ENCODE measurements at places on chromosomes 5 and 9.

- no peak for DNase-seq
These were observed 223.5 kb downstream of the ROR2 start for GRCh38 chr9:91726406-91727100.

- no peak for DNase-seq
These were observed 42.0 kb upstream of the UNC5A start for GRCh38 chr5:176768174-176768970.

GRCh38 chr5:56480078-56480704 is 247.1 kb upstream of the ANKRD55 start:
- no peak for DNase-seq

DNA sequence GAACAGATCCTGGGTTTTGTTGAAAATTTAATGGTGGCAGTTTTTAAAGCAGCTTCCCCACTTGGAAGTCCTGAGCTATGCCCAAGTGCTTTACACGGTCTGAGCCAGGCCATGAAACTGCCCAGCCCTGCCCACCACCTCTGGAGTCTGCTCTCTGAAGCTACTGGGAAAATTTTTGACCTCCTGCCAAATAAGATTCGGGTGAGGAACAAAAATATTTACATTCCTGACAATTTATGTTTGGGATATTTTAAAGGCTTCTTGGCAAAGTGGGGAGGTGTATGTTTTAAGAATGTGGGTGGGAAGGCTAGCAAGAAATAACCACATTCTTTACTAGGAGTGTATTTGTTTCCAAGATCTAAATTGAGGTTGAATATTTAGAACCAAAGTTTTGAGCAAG is 50.0 kb downstream of the HACD4 start:
- DNase-seq = no peak

DNA sequence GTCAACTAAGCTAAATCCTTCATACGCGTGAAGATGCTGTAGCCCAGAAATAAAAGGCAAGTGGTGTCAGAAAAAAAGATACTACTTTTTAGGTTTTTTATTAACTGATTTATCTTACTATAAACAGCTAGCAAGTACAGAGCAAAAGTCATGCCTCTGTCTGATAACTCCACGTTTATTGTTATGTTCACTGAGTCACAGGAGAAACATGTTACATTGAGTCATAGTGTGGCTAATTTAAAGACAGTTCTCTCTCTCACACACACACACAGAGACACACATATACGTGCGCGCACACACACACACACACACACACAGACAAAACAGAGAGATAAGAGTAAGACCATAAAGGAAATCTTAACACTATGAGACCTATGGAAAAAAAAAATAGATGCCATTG is 770.0 kb upstream of the CDH10 start:
- DNase-seq = no peak

DNA sequence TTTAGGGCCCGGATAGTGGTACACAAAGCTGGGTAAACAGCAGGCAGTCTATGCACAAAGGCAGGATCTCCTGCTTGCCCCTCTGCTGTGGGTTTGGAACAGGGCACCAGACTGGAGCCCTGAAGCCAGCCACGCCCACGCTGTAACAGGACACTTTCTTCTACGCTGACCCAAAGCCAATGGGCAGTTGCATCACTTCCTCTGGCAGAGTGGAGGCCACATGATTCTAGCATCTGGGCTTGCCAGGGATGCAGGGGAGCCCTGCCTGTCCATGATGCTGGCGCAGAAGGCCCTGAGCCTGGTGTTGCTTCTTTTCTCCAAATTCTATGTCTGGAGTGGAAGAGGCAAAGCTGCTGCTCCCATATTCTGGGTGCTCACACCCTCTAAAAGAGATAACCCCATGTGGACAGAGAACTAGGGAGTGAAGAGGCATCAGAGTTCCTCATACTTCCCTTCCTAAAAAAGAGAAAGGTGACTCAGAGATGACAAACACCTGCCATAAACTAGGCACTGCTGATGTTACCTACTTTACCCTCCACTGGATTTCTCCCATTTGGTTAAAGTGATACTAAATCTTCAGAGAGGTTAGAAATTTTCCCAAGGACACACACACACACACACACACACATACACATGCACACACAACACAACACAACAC is 260.3 kb upstream of the KLF4 start:
- peak; percentile 83 for DNase-seq

DNA sequence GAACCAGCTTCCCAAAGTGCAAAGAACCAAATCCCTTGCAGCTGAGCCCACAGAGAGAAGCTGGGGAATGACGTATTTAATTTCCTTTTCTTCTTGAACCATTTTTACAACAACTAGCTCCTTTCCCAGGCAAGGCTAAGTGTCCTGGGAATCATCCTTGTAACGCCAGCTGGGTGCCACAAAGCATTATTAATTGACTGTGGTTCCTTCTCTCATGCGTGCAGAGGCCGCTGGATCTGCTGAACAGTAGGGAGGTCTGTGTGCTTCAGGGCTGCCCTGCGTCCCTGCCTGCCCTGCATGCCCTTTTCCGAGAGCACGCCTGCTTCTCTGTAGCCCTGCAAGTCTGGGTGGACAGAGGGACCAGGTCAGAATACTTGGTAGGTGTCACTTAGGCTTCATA is 124.1 kb upstream of the OTULINL start:
- no peak for DNase-seq

DNA sequence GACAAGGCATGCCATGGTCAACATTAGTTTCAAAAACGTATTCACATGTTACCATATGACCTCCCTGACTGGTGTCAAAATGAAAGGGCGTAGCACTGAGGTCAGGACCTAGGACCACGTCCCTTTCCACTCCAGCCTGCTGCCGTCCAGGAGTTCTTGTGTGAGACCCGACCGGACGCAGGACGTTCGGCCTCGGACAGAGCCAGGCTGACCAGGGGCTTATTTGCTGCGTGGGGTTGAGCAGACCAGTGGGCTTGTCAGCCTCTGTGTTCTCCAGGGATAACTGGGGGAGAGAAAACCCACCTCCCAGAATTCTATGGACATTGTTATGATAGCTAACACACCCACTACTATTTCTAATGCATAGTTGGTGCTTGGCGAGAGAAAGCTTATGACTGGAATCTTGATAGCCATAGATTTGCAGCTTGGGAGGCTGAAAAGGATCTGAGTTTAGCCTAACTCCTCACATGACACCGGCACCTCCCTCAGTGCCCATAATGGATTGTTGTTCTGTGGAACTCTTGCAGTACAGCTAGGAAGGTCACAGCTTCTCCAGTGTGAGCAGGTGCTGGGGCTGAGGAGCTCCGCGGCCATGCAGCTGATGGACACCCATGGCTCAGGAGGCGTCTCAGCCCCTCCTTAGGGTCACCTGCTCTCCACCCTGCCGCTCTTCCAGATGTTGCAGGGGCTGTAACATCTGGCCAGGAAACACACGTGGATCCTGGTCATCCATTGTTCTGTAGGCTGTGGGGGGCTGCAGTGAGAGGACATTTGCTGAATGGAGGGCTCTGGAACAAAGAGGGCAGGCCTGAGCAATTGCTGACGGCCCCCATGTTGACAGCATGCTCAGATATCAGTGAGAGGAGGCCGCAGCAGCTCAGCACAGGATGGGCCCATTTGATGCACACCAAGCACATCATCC is 368.4 kb downstream of the IRX2 start:
- no peak for DNase-seq

DNA sequence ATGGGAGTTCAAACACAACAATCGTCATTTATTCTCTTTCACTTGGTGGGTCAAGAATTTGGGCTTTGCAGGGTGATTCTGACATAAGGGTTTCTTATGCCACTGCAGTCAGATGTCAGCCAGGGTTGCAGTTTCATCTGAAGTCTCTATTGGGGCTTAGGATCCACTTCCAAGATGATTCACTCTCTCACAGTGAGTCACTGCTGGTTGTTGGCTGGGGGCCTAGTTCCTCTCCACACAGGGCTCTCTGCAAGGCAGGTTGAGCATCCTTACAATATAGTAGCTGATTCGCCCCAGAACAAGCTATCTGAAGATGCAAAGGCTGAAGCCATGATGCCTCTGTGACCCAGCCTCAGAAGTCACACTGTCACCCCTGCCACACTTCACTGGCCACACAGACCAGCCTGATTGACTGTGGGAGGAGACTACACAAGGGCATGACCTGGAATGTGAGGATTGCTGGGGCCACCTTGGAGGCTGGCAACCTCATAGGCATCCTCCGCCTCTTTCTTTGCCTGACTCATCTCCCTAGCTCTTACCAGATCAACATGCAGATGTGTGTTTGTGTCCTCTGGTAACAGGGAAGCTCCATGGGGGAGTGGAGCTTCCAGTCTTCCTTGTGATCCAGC is 4.5 kb upstream of the CARD19 start:
- peak; percentile 86 for DNase-seq

DNA sequence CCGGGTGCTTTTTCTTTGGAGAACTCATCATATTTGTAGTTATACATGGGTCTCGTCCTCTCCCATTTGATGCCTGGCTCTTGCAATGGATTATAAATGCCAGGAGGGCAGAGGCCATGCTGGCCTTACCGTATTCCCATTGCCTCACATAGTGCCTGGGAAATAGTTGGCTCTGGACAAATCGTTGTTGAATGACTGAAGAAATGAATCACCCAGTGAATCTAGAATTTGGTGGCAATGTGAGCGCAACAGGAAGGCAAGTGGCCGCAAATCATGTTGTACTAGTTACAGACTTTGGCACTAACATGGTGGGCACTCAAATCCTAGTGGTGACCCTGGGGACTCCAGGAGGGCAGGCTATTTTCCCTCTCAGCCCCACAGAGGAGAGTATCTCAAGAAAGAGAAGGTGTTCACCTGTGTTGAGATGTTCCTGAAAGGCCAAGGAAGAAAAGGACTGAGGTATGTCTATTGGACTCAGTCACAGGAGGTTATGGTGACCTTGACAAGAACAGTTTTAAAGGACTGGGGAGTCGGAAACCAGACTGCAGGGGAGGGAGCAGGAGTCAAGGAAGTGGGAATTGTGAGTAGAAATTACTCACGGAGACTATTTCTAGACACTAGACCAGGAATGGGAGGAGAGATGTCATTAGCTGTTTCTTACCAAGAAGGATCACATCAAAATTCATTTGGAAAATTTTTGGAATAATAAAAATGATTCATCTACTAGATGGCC is 61.7 kb upstream of the COL15A1 start:
- no peak for DNase-seq

DNA sequence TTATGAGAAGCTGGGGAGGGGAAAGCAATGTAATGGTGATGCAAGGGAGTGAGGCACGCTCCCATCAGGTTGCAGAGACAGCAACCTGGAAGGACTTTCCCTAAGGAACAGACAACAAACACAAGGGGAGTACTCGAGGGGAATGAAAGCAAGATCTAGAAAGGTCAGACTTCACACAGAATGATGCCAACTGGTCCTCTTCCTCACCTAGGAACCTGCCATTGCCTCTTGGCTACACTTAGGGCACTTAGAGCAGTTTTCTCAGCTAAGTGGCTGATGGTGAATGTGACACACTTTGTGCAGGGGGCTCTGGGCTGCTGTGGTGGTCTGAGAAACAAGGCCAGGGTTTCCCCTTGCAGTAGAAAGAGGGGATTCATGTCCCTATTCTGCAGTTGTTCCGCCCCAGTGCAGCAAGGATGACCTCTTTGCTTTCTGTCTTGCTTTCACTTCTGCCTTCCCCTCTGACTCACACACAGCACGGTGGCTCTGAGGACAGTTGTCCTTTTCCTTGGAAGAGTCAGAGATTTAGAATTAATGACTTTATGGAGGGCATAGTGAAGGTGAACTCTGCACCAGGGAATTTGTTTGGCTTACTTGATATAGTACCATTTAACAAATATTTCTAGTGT is 394.0 kb upstream of the KLF4 start:
- DNase-seq = peak; percentile 61

DNA sequence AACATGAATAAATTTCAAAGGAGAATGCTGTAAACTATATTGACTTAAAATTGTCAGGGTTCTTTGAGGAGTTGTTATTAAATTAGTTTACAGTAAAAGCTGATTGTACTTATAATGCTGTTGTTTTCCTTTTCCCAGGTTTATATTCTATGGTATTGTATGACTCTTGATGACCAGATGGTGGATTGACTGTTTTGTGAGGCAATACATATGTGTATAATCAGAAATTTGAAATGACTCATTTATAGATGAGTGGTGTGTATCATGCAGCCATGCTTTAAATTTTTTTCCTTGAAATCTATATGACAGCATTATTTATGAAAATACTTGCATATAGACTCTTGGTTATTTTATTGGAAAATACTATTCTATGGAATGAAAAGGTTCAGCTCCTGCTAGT is 195.3 kb downstream of the CNTLN start:
- DNase-seq = no peak

GRCh38 chr5:59814537-59814872 is 79.0 kb downstream of the PDE4D start:
- no peak for DNase-seq

DNA sequence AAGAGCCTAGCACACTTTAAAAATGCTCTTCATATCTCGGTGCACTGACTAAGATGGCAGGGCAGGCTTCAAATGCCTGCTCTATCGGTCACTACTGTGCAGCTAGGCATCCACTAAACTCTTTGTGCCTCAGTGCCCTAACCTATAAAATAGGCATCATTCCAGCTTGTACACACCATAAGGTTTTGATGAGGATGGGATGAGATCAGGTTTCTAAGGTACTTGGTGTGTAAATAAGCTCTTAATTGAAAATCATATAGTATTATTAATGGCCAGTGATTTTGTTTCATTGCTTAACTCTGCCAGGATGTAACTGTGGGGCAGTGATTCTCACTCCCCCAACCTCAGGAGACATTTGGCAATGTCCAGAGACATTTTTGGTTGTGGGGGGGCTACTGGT is 78.5 kb downstream of the ALDH1A1 start:
- DNase-seq = no peak

DNA sequence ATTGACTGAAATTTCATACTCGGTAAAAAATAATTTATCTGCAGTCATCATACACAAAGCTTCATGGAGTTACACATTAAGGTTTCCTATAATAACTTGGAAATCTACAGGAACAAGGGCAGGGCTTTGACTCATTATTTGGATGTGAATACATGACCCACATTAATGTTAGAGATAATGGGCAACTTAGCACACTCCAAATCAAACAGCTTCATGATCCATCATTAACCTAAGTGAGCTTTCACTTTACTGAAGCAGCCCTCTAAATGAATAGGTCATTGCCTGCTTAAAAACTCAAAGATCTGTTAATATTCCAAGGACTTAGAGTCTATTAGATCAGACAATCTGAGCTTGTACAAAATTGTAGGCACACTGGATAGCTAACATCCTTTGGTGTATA is 9.0 kb downstream of the CDH12 start:
- DNase-seq = no peak

DNA sequence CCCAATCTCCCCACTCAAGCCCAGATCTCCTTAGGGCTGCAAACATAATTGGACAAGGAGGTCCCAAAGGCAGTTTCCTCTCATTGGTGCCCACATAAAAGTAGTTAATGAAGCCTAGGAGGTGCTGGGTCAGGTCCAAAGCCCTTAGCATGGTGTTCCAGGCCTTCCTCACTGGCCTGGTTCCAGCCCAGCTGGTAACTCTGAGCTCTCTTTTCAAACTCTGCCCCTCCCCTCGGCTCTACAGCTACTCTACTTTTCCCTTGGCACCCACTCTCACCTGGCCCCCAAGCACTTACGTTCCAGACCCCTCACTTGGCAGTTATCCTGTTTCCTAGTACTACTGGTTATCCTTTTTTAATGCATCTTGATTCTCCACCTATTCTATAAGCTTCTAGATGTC is 9.9 kb downstream of the SEPTIN8 start:
- no peak for DNase-seq
